ENCODE measurements at places on chromosomes 4 and X. TPM values are rescaled to one million over a fixed set of nuclear protein-coding genes. Genes with fewer than 3 reads are reported as not detected.

DNA sequence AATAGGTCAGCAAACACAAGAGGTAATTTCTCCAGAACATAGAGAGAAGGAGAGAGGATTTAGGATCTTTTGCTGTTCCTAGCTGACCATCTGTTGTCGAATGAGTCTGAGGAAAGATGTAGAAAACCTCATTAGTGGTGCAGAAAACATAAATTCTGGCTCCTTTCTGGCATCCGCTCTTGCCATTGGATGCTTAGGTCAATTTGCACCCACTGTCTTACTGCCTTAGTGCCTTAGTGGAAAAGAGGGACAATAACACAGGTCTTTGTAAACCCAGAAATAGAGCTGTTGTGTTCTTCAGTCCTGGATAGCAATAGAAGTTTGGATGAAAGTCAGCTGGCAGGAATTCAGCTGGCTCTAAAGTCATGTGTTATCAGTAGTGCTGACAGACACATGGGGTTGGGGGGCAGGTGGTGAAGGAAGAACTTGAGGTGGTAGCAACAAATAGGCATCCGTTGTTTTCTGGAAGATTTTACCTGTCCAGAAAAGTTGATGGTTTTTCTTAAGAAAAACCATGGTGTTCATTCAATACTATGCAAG, 78.2 kb downstream of the GLRA2 start:
- DNase-seq, result no peak

- DNase-seq, result no peak
Measured at GRCh38 chr4:146960634-146961033, 15.0 kb upstream of the TTC29 start.

- DNase-seq, result no peak
Measured at GRCh38 chr4:159855731-159856130, 752.9 kb downstream of the RAPGEF2 start.

GRCh38 chr4:25813448-25814106, 49.2 kb downstream of the SEL1L3 start:
- DNase-seq, result no peak

GRCh38 chrX:20221902-20222301, 44.8 kb downstream of the RPS6KA3 start:
- DNase-seq, result no peak

GRCh38 chr4:11424000-11424399, 4.7 kb downstream of the HS3ST1 start:
- DNase-seq, result no peak

GRCh38 chr4:142563682-142564291, 282.3 kb downstream of the INPP4B start:
- DNase-seq, result no peak

- DNase-seq, result no peak
Measured at GRCh38 chr4:158010361-158010760, 162.5 kb downstream of the GASK1B start.

GRCh38 chrX:153867139-153867538, 18.8 kb downstream of the L1CAM start:
- no peak for DNase-seq

DNA sequence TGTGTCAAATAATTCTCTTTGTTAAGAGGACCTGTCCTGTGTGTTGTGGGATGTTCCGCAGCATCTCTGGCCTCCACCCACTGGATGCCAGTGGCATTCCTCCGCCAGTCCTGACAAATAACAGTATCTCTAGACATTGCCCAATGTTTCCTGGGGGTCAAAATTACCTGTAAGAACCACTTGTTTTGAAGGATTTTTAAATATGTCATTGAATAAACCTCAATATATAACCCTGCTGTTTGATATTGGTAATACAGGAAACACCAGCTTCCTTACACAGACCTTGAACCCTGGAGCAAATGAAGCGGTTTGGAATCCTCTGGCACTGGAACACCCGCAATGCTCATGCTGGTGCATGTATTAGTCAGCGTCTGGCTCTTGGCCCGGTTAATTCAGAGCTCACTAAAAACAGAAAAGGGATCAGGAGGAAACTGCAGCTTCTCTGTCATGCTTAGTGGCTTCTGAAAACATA, 101.3 kb downstream of the TBL1X start:
- DNase-seq, result no peak

DNA sequence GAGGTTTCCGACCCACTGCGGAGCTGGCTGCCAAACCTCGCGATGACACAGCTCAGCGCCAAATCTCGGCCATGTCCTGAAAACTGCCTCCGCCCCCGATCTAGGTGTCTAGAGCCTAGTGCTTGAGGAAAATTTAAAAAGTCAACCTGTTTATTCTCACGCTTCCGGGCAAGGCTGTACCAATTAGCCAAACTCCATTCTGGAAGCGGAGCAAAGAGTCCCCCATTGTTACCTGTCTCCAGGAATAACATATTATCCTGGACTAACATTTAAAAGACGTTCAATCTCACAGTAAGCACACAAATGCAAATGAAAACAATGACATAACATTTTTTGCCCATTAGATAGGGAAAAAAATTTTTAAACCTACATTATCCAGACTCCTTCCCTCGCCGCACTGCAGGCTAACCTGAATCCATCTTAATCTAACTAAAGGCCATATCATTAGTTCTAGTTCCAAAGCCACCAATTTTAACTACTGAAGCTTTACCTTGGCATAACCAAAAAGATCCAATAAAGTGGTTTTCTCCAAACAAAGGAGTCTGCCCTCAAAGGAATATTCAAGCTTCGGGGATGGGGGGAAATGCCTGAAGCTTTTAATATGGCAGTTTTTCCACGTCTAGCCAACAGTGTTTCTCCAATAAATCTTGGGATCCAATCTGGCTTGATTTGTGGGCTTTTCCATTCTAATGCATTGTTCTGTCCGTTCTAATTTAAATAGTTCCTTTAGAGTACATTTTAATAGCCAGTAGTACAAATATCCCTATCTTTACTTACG, 1.9 kb downstream of the HUWE1 start:
- DNase-seq, result no peak

DNA sequence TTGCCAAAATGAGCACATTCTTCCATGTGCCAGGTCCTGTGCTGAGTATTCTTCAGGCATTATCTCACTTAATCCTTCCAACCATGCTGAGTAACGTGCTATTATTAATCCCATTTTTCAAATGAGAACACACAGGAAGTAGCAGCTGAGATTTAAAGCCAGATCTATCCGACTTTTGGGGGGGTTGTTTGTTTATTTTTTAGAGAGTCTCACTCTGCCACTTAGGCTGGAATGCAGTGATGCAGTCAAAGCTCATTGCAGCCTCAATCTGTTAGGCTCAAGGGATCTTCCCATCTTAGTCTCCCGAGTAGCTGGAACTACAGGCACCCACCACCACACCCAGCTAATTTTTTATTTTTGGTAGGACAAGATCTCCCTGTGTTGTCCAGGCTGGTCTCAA, 55.5 kb upstream of the TRIM2 start:
- no peak for DNase-seq

DNA sequence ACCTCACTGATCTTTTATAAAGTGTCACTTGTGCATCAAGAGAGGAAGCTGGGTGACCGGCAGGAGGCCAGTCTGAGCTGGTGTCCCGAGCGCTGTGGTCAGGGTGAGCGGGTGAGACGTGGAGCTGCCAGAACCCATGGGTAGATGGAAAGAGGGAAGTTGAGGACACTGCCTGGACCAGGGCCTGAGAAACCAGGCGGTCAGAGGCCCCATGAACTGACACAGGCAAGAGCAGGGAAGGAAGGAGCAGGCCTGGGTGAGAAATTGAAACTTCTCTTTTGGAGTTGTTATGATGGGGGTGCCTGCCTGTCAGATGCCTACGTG, 192.6 kb downstream of the AFAP1 start:
- no peak for DNase-seq

DNA sequence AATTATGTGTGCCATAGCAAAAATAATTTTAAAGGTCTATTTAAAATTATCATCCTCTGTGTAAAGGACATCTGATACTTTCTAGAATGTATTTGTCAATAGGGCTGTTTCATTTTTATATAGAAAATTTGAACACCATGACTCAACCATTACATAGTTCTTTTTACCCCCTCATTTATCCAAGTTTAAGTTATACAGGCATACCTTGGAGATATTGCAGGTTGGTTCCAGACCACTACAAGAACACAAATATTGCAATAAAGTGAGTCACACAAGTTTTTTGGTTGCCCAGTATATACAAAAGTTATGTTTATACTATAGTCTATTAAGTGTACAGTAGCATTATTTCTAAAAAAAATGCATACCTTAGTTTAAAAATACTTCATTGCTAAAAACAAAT, 130.4 kb downstream of the MSL3 start:
- DNase-seq, result no peak

DNA sequence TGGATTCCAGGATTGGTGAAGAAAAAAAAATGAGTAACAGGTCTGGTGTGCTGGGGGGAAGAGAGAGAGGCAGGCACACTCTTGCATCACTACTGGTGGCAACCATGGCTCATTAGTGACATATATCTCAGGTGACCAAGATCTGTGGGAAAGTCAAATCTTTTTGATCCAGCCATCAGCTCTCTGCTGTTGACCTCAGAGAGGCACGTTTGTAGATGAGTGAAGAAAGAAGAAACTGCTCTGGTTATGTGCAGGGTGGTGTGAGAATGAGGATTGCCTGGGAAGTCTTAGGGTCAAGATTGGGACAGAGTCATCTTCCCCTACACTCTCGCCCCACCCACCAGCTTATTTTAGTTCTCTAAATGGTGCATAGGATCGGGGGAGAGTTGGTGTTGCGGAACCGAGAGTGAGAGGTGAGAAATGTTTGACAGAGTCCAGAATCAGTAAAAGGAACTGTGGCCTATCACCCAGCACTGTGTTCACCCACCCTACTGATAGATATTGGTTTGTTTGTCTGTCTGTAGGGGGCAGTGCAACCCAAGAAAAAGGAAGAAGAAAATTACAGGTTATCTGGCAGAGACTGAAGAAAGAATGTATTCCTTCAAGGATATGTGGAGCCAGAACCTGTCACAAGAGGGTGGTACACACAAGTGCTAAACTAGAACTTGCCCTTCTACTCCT, 21.9 kb downstream of the ARMCX6 start:
- no peak for DNase-seq

GRCh38 chrX:47030339-47030738, 47.9 kb upstream of the RGN start:
- no peak for DNase-seq

DNA sequence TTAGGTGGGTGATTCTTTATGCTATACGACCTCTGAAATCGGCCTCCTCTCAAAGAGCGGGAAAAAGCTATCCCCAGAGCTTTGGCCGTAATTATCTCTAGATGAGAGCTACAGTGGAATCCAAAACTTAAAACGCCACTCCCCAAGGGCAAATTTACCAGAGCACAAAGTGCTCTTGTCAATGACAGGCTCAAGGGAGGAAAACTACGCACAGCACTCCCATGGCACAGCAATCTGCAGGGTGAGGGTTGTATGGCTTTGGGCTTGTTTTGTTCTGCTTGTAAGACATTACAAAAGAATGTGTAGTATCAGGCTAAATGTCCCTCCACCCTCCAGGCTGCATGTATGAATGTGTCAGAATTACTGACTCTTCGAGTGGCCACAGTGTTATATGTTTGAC, 44.0 kb downstream of the ARHGEF6 start:
- DNase-seq, result no peak

LANCL3 gene
- 2.5 TPM for total RNA-seq

KANTR gene
- total RNA-seq, result 35.8 TPM

CFI gene
- total RNA-seq, result 15.0 TPM

RS1 gene
- not detected for total RNA-seq

DGKK gene
- total RNA-seq, result 0.49 TPM

ZNF81 gene
- 6.9 TPM for total RNA-seq

GPAT3 gene
- total RNA-seq, result 5.2 TPM

MFAP3L gene
- total RNA-seq, result 2.2 TPM
